ENCODE measurements at places on chromosomes 12 and 14. TPM values are rescaled to one million over a fixed set of nuclear protein-coding genes. Genes with fewer than 3 reads are reported as not detected.
A peak's percentile ranks its signal among the peaks of the same experiment; 100 is the strongest.

DNA sequence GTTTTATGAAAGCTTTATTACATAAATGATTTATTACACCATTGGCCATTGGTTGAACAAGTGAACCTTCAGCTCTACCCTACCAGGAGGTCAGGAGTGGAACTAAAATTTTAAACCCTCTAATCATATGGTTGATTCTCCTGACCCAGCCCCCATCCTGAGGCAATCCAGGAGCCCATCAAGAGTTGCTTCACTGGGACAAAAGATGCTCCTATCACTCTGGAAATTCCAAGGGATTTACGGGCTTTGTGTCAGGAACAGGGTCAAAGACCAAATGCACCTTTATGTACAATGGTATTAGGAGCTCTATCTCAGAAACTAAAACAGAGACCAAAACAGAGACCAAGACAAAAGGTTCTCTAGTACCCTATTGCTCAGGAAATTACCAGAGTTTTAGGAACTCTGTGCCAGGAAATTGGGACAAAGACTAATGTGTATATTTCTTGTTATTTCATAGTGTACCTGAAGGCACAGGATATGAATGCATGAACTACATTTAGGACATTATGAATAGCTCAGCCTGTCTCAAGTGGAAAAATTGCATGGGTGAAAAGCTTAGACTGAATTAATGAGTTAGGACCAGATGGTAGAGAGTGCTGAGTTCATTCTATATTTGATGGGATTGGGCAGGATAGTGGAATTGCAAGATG, 171.7 kb upstream of the FLRT2 start:
- no peak for DNase-seq

Gene LIN7A
- total RNA-seq = 0.22 TPM

Gene CLEC2A
- total RNA-seq = not detected

GRCh38 chr14:72752034-72752412, 141.9 kb downstream of the DPF3 start:
- DNase-seq = no peak

Gene FGF6
- total RNA-seq = not detected

Gene SLC10A1
- not detected for total RNA-seq

Gene SLC6A15
- 0.07 TPM for total RNA-seq

- no peak for DNase-seq
Measured at GRCh38 chr14:95189367-95190132, 32.2 kb upstream of the DICER1 start.

DNA sequence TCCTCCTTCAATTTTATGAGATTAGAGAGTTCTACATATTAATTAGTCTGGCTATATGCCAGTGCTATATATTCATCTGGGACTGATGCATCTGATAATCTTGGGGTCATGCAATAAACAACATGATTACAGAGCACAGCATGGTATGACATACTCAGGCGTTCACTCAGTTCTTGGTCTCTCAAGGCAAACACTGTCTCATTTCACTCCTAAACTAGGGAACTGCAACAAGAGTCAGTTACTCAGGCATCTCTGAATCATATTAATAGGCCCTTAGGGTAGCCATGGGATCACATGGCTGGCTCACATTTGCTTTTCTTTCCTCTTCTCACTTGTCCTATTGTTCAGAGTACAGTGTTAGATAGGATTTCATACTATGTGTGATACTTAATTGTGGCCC, 91.8 kb upstream of the TMEM260 start:
- DNase-seq = no peak

DNA sequence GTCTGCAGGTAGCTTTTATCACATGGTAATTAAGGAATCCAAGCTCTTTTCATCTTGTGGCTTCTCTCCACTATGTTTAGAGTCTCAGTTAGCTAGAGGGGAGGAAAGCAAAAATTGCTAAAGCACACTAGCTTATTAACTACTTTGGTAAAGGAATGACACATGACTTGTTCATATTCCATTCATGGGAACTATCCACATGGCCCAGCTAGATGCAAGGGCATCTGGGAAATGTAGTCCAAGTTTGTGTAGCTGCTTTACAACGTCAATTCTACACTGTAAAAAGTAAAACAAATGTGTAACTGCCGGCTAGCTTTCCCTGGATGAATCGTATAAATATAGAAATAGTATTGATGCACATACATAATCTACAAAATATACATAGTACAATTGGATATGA, 244.5 kb upstream of the LRFN5 start:
- DNase-seq = no peak

- no peak for DNase-seq
Measured at GRCh38 chr12:94211021-94211420, 62.6 kb downstream of the PLXNC1 start.

GRCh38 chr14:22383515-22384166, 205.4 kb downstream of the DAD1 start:
- DNase-seq = no peak

DNA sequence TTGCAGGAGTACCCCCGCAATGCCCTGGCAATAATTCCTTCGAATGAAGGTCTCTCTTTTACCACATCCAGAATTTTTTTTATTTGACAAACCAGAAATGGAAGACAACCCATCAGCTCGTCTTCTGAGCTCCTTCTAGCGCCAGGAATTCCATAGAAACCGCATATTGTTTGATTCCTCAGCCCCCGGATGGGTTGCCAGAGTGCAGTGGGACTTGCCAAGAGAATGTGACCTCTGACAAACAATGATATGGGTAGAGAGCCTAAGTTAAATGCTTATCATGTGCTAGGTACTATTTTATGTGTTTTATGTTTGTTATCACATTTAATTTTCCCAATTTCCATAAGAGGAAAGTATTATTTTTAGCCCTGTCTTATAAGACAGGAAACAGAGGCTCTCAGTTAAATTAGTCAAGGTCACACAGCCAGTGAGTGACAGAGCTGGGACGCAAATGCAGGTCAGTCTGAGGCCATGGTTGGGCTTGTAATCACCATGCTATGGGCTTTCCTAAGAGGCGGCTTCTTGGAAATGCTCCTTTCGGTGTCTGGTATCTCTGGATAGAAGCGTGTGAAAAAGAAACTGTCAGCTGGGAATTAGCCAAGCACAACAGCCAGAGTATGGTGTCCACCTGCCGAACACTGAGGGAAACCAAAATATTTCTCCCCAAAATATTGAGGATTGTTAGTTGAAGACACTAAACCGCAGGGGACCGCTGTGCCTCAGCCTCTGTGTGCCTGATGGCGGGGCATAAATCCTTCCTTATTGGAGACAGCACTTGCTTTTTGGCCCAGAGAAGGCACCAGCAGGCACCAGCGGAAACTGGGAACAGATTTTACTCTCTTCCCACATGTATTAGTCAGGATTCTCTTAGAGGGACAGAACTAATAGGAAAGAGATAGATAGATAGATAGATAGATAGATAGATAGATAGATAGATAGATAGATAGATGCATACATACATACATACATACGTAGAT, 29.4 kb upstream of the ETFBKMT start:
- no peak for DNase-seq

DNA sequence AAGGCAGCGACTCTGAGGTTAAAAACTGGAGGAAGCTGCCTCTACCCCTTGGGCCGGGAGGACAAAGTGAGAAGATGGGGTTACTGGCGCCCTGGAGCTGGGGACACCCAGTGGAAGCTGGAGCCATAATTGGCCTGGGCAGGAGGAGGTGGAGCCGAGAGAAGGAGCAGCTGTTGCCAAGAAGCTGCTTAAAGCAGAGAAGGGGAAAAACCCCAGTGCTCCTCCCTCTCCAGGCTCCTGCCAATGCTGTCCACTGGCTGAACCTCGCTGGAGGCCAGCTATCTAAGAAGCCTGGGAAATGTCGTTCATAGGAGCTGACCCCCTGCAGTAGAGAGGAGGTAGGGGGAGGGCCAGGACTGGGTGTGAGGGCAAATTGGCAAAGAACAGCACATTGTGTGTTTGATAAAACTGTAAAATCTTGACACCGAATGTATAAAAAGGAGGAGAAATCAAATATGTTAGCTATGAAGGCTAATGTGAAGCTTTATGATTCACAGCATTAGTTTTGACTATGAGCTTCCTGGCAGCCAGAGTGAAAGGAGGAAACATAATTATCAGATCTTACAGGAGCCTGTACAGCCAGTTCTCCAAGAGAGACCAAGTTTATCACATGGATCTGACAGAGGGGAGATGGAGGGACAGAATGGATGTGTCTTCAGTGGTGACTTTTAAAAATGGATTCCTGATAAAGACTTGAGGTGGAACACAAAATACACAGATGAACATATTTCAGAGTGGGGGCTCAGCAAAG, 9.5 kb downstream of the HHIPL1 start:
- no peak for DNase-seq

GRCh38 chr12:131102991-131103668, 149.4 kb downstream of the ADGRD1 start:
- DNase-seq = no peak

DNA sequence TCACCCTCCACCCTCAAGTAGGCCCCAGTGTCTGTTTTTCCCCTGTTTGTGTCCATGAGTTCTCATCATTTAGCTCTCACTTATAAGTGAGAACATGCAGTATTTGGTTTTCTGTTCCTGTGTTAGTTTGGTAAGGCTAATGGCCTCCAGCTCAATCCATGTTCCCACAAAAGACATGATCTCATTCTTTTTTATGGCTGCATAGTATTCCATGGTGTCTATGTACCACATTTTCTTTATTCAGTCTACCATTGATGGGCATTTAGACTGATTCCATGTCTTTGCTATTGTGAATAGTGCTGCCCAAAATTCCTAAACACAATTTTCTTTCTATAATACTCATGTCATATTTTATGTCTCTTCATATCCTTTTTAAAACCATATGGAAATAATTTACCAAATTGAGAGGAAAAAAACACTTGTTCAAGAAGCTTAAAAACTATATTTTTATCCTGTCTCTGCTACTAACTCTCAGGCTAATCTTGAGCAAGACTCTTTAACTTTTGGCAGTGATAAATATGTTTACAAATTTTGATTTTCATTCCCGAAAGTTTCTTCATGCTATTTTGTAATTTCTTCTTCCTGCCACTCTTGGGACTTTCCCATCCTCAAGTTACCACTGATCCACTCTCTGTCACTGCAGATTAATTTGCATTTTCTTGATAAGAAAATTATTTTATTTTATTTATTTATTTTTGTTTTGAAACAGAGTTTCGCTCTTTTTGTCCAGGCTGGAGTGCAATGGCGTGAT, 28.0 kb upstream of the OSBPL8 start:
- no peak for DNase-seq

DNA sequence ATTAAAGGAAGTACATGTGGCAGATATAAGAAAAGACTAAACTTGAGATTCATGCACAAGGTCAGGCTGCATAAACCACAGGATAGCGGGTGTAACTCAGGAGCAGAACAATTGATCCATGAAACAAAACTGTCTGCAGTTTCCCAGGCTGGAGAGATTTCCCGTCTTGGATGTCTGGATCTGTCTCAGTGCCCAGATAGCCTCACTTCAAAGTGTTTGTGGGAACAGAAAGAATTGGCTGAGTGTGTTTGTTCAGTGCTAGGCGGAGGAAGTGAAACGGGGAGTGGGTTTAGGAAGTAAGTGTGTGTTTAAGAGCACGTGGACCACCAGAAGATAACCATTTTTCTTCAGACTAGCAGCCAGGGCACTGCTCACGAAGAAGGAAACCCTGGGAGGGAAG, 1.4 kb upstream of the RNASE10 start:
- DNase-seq = no peak

GRCh38 chr12:120069278-120069677, 47.3 kb downstream of the RAB35 start:
- DNase-seq = no peak

DNA sequence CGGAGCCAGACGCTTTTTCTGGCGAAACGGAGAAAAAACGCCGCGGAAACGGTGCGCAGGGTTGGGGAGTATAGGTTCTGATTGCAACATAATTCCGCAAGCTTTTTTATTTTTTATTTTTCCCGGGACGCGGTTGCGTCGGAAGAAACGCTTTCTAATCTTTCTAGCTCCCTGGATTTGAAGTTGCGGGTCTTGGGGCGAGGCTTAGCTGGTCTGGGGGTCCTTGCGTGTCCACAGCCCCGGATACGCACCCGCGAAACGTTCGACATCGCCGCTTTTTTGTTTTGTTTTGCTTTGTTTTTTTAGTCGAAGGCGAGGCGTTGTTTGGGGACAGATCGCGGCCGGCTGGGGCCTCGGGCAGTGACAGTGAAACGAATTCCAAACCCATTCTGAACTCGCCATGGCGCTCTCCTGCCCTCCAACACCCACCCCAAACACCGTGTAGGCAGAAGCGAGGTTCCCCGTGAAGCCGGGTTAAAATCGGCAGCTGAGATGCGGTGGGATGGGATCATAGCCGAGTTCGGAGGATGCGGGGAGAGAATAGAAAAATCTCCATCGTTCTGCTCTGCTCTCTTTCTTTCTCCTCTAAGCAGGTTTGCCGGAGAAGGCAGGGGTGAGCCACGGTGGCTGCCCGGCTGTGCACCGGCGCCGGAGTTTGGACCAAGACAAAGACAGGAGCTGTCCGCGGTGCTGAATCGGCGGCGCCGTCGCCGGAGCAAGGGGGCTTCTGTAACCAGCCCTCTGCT, 8.1 kb upstream of the LHX5 start:
- no peak for DNase-seq

GRCh38 chr12:113889891-113890581, 76.1 kb downstream of the RBM19 start:
- no peak for DNase-seq

DNA sequence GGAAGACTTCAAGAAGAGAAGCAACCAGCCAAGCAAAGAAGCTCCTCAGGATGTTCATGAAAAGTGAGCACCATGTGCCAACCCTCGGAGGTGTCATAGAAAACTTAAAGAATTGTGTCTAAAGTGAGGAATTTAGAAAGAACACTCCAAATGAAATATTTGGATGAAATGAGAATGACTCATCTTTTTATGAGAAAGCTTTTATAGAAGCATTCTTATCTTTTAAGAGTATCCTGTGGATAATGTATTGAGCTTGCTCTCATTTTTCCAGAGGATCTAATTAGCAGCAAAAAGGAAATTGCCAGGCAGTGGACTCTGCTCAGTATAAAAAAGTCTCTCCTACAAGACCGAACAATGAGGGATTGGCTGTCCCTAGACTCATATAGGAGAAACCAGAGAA, 454.9 kb downstream of the LRIG3 start:
- no peak for DNase-seq

GRCh38 chr14:51202914-51203665, 37.0 kb upstream of the TMX1 start:
- no peak for DNase-seq

- DNase-seq = peak; percentile 48
Measured at GRCh38 chr12:122980183-122981035, at the start of gene ARL6IP4. Gene ARL6IP4 (plus strand): TSS chr12:122980681. CDS start chr12:122981140, 459 bp downstream.

All from T-helper 17 cell (primary cell).